ENCODE measurements at places on chromosomes 11 and 22. TPM values are rescaled to one million over a fixed set of nuclear protein-coding genes. Genes with fewer than 3 reads are reported as not detected.

DNA sequence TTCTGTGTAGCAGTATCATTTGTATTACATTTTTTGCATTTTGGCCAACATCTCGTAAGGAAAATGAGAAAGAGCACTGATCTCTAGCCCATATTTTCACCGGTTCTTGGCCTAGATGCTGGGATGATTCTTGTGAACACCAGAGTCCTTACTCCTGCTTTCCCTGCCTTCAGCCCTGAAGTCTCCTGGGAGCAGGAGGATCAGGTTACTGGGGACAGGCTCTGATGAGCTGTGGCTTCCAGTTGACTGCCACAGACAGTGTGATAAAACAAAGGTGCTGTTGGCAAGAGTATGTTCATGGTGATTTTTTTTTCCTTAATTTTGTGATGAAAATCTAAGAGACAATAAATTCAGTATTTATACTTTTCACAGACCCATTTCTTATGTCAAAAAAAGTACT, 34.2 kb upstream of the ADSL start:
- no peak overlapping the region for H3K4me3 ChIP-seq
- no peak for DNase-seq
- H3K27ac ChIP-seq, result no peak overlapping the region
- H3K27me3 ChIP-seq, result no peaks in the 10 kb centered on the region
- H3K4me1 ChIP-seq, result no peaks in the 10 kb centered on the region

DNA sequence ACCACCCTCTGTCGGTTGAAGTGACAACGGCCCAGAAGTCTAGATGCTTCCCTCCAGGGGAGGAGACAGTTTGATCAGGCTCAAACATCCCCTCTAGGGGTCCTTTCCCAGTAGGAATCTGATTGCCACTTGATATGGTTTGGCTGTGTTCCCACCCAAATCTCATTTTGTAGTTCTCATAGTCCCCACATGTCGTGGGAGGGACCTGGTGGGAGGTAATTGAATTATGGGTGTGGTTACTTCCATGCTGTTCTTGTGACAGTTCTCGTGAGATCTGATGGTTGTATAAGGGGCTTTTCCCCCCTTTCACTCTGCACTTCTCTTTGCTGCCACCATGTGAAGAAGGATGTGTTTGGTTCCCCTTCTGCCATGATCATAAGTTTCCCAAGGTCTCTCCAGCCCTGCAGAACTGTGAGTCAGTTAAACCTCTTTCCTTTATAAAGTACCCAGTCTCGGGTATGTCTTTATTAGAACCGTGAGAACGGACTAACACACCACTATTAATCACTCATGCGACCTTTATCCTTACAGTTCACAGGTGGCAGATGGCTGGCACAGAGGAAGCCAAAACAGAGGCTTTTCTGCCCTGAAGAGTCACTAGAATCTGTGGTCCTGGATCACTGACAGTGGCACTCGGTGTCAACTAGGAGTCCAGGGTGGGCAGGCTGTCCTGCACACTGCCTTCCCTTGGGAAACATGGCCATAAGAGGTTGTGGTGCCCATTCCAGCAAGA, 21.6 kb downstream of the ASPHD2 start:
- no peak overlapping the region for H3K27ac ChIP-seq
- no peaks in the 10 kb centered on the region for H3K4me1 ChIP-seq
- H3K27me3 ChIP-seq, result no peaks in the 10 kb centered on the region
- DNase-seq, result no peak

DNA sequence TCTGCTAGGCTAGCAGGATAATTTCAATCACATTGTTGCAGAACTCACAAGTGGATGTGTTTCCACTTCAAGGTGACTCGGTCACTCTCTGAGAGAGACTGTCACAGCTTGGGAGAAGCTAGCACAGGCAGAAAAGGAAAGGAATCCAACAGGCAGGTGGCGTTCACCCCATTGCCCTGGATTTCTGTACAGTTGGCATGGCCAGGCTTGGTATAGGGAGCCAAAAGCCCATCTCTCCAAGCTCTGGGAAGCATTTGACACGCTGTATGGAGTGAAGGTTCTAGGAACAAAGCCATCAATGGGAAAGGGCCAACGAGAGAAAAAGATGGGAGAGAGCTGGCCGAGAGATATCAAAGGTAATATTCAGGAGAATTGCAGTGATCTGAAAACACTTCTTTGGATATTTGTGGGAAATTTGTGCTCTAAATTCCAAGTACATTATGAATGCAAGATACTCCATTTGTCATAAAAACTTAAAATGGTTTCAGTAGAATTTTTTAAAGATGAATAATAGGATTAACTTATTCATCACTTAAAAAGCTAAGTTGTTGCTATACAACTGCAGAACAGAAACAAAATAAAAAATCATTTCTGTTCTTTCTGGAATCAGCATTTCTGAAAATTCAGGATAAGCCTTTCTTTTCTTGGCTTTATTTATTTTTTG, 223.5 kb upstream of the NTM start:
- H3K27ac ChIP-seq, result no peak overlapping the region
- no peak overlapping the region for H3K4me3 ChIP-seq
- no peaks in the 10 kb centered on the region for H3K4me1 ChIP-seq
- no peaks in the 10 kb centered on the region for H3K36me3 ChIP-seq
- no peaks in the 10 kb centered on the region for H3K27me3 ChIP-seq
- DNase-seq, result no peak

DNA sequence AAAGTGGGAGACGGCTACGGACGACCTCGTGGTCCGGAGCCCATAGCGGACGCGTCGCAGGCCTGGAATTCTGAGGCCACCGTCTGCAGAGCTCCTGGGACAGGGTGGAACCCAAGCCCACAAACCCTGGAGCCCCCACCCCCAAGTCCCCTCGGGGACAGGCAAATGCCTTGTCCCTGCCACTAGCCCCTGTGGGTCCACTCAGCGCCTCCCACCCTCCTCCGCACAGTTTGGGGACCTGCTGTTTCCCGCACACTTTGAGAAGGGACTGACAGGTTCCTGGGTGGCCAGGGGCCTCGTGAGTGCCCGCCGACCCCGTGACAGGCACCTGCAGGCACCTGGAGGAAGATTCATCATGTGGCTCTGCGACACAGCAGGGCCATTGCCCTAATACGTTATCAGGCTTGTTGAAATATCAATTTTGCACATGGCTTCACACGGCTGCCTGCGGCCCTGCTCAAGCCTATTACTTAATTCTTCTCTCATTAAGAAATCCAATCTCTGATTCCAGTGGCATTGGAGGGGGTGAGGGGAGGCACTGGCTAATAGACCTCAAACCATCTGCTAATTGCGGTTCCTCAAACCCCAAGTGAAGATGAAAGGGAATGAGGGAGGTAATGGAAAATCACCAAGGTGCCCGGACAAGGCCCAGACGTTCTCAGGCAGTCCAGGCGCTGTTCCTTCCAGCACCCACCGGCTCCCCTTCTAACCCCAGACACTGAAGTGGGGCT, 672.5 kb downstream of the BRD1 start:
- peaks cover 60% of the 10 kb centered on the region for H3K27me3 ChIP-seq
- DNase-seq, result peak; percentile 44
- no peaks in the 10 kb centered on the region for H3K4me1 ChIP-seq
- no peaks in the 10 kb centered on the region for H3K36me3 ChIP-seq

GRCh38 chr22:31210556-31211421, 1.3 kb upstream of the LIMK2 start:
- no peaks in the 10 kb centered on the region for H3K27me3 ChIP-seq
- H3K27ac ChIP-seq, result peak overlapping the region; percentile 32
- peaks cover 58% of the 10 kb centered on the region for H3K4me1 ChIP-seq
- no peak overlapping the region for H3K4me3 ChIP-seq

MGAT3 gene
- total RNA-seq, result 13.5 TPM

VSIG2 gene
- total RNA-seq, result not detected

PLAAT2 gene
- not detected for total RNA-seq
